ENCODE measurements at places on chromosomes 3 and 15.

- peak; percentile 94 for DNase-seq
Observed at GRCh38 chr3:51968170-51968775, 1.0 kb upstream of the PCBP4 start.

DNA sequence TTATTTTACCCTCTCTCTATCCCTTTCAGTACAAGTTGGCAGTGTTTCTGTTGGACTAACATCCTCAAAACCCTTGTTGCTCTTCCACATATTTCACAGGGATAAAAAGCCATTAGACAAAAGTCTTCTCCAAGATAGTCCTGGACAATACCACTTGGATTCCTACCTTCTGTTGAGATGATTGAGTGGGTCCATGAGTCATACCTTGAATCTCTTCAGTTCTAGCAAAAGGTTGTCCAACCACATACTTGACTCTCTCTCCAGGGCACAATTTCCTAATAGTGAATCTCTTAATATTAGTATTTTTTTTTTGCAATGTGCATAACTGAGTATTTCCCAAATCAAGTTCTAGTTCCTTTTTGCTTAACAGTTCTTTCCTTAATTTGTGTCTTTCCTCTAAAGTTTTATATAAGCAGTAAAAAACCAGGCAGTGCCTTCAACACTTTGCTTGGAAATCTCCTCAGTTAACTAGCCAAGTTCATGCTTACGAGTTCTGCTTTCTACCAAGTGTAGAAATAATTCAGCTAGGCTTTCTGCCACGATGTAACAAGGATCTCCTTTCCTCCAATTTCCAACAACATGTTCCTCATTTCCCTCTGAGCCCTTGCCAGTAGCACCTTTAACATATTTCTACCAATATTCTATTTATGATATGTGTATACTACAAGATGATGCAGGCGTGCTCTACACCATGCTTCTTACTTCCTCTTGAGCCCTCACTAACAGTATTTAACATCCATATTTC lies 68.3 kb upstream of the NEO1 start:
- DNase-seq, result no peak

DNA sequence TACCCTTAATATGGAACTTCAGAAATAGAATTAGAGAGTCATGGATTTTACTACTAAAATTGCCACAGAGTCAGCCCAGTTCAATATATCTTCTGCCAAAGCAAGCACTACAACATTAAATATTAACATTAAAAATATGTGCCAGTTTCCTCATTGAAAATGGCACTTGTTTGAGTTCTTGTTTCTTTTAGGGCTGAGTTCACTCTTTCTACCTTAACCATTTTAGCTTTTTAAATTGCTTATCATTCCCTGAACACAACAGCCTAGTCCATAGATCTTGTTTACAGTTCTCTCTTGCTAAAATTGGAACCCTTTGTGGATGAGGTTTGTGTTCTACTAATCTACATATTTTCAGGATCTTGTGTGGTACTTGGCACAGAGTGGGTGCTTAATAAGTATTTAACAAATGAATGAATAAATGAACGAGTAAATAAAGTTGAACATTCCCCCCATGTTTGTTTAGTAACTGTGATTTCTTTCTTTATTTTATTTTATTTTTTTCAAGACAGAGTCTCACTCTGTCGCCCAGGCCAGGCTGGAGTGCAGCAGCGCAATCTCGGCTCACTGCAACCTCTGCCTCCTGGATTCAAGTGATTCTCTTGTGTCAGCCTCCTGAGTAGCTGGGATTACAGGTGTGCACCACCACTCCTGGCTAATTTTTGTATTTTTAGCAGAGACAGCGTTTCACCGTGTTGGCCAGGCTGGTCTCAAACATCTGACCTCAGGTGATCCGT lies 46.0 kb upstream of the SLC7A14 start:
- DNase-seq, result no peak

GRCh38 chr15:74726774-74727164 lies 1.4 kb upstream of the CYP1A1 start:
- DNase-seq, result peak; percentile 38

- DNase-seq, result peak; percentile 84
Observed at GRCh38 chr3:194133661-194134230, 2.2 kb upstream of the HES1 start.

DNA sequence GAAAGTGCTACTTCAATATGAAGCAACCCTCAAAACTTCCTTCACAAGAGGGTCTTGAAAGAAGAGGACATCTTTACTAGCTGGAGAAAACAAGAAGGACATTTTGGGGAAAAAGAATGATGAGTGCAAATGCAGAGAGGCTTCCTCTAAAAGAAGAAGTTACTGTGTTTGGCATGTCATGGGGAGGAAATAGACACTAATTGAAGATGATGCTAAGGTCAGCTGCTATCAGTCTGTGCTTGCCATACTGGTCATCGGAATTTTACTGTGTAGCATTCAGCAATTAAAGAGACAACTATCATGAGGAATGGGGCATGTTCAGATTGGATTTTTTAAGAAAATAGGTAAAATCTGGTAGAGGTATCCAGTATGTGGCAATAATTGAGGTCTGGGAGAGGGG lies 60.0 kb downstream of the THRB start:
- DNase-seq, result no peak

DNA sequence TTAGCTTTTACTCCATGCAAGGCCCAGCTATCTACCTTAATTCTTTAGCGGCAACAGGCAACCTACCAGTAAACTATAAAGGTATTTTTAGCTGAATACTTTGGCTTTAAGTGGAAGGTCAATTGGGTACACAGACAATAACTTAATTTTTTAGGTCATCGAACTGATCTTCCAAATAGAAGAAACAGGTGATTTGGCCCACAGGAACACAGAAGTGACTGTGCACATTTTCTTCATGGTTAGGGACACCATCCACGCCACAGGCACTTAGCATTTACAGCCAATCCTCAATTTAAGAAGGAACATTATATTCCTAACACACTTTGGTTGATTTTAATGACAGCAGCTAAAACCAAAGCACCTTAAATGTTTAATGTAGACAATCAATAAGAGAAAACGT lies 1.9 kb downstream of the ARPP19 start:
- no peak for DNase-seq

- no peak for DNase-seq
Observed at GRCh38 chr15:92664178-92664900, 8.8 kb upstream of the FAM174B start.

DNA sequence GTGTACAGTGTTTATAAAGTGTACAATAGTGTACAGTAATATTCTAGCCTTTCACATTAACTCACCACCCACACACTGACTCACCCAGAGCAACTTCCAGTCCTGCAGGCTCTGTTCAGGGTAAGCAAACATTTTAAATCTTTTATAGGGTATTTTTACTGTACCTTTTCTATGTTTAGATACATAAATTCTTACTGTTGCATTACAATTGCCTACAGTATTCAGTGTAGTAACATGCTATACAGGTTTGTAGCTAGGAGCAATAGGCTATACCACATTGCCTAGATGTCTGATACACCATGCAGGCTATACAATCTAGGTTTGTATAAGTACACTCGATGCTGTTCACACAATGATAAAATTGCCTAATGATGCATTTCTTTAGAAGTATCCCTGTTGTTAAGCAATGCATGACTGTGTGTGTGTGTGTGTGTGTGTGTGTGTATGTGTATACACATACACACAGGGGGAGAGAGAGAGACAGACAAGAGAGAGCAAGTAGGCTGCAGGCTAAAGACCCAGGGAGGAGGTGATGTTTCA lies 72.5 kb upstream of the PRR23C start:
- DNase-seq, result no peak

GRCh38 chr3:139534455-139534812 lies 5.1 kb downstream of the RBP1 start:
- no peak for DNase-seq

GRCh38 chr3:115292131-115292530 lies 145.0 kb upstream of the ZBTB20 start:
- DNase-seq, result no peak

- DNase-seq, result no peak
Observed at GRCh38 chr3:81650187-81650586, 111.3 kb downstream of the GBE1 start.

- no peak for DNase-seq
Observed at GRCh38 chr3:38247366-38248035, 18.1 kb upstream of the SLC22A13 start.

GRCh38 chr3:78455712-78456433 lies 1311.9 kb downstream of the ROBO1 start:
- no peak for DNase-seq

GRCh38 chr3:133136114-133137041 lies 98.2 kb downstream of the TMEM108 start:
- no peak for DNase-seq

DNA sequence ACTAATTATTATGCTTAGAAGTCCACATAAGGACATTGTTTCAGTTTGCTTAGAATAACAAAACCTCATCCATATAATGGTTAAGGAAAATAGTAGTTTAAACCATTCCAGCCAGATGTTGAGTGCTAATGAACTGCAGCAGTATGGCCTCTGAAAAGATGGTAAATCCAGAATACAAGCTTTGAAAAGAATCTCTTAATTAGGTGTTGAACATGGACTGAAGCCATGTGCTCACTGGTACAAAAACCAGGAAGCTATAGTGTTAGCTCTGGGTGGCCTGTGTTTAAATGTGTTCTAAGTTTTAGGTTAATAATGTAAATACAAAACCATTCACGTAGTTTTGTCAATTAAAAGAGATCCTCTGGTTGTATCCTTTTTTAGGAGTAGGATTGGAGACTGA lies 78.2 kb downstream of the GALK2 start:
- DNase-seq, result no peak

DNA sequence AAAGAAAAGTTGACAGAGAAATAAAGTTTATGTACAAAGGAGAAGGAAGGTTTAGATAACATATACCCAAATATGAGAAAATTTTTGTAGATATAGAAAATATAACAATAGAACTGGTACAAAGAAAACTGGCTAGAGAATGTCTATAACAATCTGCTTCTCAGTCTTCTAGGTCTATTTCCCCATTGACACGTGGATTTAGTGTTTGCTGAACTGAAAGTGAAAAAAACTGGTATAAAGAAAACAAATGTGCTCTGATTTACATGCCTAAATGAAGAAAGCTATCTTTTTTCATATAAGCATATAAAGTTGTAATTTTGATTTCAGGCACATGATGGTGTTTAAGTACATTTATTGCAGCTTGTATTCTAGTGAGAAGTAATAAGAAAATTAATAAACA lies 9.8 kb downstream of the KCNMB2 start:
- no peak for DNase-seq

DNA sequence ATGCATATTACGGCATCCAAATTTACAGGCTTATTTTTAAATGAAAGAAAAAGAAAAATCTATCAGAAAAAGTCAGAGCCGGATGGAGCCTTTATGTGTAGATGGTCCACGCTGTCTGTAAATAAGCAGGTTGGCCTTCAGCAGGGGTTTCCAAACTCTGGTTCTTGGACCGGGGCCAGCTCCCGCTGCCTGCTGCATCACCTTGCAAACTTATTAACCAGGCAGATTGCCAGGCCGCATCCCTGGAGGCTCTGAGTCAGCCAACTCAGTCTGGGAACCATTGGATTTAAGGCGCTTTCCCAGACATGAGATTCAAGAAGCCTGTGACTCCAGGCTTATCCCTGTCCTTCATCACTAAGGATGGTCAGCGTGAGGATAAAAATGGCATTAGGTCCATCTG lies 212.4 kb downstream of the OPA1 start:
- DNase-seq, result no peak

DNA sequence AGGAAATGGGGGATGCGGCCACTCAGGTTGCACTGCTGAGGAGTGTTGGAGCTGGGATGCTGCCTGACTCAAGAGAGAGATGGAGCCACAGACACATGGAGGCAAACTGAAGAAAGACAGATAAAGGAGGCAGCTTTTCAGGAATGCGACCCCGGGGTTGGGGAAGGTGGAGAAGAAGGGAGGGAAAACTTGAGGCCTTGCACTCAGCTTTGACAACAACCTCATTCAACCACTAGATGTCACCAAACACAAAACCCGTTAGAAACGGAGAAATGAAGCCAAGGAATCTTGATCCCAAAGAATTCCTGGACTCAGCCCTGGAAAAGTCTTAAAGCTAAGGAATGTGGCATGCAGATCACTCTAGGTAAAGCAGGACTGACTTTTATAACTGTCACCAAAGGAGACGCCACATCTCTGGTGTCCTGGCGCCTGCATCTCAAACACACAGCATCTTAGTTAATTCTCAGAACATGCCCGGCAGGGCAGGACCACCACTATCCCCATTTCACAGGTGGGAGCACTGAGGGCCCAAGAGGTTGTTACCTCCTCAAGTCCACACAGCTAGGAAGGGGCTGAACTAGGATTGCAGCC lies 59.6 kb upstream of the LMCD1 start:
- peak; percentile 95 for DNase-seq

Measured in GM23338 (cell line).